Stimulated activated CD8-positive, alpha-beta memory T cell treated with anti-CD3 and anti-CD28 coated beads, Interleukin-15, amount 100 ng/mL, for 4 hours (primary cell): ENCODE measurements at places on chromosomes 6 and 20.
A peak's percentile ranks its signal among the peaks of the same experiment; 100 is the strongest.

DNA sequence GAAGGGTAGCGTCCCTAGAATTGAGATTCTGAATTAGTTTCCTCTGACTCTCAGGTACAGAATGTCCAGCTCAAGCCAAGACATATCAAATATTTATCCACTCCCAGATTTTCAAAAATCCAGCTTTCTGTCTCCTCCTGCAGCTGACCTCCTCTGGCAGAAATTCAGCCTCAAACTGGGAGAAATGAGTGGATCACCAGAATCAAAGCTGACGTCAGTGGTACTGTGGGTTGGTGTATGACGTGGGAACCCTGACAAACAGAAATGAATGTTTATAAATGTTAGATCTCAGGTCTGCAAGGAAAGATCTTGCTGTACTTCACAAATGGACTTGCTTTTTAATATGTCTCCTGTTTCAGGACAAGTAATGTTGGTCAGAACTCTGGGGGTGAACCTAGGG, 595.0 kb downstream of the PTPRT start:
- no peak for DNase-seq

DNA sequence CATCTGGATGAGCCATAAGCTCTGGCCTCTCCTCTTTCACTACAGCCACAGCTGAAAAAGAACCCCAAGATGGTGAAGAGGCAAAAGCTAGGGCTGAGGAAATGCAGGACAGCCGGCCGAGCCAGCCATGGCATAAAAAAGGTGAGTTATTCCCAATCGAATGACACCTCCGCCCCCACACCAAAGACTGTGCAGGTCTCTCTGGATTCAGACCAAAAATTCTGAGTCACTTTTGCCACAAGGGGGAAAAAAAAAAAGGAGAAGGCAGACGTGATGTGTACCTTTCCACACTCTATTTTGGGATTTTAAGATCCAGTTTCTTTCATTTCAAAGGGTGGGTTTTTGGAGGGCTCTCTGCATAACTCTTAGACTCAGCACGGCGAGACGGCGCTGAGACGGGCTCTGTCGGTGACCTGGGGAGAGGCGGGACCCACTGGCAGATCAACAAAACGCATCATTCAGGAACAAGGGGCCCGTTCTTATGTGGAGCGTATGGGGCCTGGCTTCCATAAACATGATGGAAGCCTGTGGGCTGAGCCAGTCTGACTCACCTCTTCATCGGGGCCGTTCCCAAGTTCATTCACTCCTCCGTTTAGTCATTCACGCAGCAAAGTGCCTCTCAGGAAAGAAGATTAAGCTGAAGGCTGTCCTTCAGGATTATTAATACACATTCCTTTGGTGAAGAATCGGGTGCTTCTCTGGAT, 54.8 kb downstream of the NFATC2 start:
- DNase-seq = no peak

DNA sequence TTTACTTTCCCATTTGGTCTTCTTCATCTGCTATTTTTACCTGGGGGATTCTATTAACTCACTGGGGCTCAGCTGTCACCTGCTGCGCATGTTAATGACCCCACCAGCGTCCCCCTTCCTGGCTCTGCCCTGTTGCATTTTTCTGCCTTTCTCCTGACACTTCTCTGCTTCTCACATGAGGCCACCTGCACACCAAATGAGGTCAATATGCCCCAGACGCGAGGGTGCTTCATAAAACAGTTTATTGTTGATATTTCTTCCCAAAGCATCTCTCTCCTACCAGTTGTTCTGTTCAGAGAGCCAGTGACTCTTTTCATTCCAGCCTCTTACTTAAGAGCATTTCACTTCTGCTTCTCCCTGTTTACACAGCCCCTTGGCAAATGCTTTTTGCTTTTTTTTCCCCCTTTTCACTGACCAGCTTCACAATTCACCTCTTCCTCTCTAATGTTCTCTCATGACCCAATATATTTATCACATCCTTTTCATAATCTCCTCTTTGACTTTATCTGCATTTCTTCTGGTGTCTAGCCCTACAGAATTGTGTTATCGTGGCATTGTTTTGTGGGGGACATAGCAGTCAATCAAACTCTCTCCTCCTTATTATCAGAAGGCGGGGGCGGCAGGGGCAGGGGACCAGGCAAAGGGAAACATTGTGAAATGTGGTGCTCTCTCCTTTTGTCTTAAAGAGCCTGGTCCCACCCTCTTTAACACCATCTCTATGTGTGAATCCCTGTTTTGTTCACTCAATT, 545.8 kb upstream of the CITED2 start:
- no peak for DNase-seq

DNA sequence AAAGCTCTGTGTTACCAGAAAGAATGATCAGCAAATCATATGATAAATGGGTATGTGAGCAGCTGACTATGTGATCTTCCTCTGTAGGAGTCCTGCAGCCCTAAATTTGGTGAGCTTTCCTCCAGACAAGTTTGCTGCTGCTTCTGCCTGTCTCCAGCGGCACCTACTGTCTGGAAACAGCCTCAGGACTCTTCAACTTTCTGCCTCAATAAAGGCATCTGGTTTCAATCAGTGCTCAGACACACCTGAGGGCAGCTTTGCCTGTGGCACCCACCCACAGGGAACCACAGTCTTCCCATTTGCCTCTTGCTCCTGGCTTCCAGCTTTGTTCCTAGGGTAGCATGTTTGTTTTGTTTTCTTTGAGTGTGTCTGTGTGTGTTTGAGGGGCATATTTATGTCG, 727.9 kb upstream of the MAN1A1 start:
- no peak for DNase-seq

- DNase-seq = no peak
These were observed 212.1 kb upstream of the MARCKS start for GRCh38 chr6:113644861-113645575.

GRCh38 chr20:2244993-2245392, 50.8 kb upstream of the TGM3 start:
- DNase-seq = no peak

- DNase-seq = no peak
These were observed 718.8 kb upstream of the FLRT3 start for GRCh38 chr20:15056246-15056645.

DNA sequence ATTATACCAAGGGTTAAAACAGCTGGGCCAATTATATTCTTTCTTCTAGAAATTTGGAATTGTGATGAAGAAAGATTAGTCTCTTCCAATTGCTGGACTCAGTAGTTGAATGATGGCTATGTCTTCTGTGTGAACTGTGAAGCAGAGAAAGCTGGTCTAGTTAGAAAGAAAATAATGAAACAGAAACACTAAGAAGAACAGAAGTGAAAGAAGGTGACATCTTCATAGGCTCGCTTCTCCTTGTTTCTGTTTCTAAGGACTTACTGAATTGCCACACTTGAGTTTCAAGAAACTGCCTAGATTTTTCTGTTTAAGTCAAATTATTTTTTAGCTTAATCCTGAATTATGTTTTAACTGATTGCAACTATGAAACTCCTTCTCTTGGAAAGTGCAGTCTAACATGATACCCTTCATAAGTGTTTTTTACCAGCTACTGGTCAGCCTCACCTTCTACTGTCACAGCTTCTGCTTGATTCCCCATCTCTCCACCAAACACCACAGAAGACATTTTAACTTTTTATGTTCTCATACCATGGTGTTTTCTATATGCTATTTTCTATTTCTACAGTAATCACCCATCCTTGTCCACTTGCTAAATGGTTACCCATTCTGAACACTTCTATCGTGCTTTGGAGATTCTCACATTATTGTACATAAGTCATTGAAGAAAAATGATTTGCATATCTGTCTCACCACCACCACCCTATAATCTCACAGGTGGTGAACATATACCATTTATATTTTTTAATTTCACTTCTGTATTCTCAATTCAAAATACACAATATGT, 268.8 kb downstream of the GRIK2 start:
- no peak for DNase-seq

GRCh38 chr6:5096482-5096881, 11.3 kb downstream of the PPP1R3G start:
- DNase-seq = no peak

DNA sequence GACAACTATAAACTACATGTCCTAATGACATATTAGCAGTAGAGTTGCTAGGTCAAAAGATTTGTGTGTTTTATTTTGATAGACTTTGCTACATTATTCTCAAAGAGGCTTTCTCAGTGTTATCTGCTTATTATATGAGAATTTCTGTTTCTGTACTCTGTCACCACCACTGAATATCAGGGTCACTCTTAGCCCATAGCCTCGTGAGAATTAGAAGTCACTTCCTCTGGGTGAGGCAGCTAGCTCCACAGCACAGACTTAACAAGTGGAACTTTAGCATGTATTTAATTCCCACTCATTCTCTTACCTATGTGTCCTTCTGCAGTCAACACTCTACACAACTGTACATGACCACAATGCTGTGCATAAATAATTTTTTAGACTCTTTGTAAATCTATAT, 6.7 kb downstream of the PHACTR2 start:
- no peak for DNase-seq

DNA sequence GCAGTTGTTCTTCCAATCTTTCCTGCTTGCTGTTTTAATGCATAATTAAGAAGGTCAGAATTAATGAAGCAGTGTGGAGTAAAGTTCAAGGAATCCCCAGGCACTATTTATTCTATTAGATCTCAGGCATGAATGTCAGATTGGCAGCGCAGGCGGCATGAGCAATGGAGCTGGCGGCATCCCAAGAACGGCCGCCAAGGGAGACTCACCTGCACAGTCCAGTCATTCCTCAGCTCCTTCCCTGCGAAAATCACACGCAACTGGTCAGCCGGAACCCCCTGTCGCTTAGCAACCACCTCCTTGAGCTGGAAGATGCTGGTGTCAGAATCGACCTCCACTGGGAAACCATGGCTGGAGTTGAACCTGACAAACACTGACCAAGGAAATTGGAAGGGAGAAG, 284.5 kb downstream of the PRKN start:
- no peak for DNase-seq

- DNase-seq = no peak
These were observed 34.5 kb upstream of the PREX1 start for GRCh38 chr20:48862279-48862678.

DNA sequence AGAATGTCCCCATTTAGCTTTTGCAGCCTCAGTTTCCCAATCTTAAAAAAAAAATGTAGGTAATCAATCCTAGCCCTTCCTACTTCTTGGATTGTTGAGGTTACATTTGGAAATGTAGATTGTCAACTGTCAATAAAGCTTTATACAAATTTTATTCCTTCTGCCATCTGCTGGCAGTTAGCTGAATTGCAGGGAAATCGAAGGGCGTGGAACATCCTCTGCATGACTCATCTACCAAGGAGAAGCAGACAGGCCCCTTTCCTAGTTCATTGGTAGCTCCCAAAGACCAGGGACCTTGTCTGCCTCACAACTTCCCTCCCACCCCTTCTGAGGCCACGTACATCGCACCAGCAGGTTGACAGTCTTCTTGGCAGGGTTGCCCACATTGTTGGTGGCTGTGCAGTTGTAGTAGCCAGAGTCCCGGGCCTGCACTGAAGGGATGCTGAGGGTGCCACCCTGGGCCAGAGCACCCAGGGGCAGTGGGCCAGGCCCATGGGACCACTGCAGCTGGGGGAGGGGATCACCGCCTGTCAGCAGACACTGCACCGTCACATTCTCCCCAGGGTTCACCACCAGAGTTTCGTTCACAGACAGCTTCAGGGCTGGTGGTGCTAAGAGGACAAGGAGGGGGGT, 43.6 kb downstream of the MDGA1 start:
- peak; percentile 33 for DNase-seq
